ENCODE measurements at places on chromosomes 7 and 10.

DNA sequence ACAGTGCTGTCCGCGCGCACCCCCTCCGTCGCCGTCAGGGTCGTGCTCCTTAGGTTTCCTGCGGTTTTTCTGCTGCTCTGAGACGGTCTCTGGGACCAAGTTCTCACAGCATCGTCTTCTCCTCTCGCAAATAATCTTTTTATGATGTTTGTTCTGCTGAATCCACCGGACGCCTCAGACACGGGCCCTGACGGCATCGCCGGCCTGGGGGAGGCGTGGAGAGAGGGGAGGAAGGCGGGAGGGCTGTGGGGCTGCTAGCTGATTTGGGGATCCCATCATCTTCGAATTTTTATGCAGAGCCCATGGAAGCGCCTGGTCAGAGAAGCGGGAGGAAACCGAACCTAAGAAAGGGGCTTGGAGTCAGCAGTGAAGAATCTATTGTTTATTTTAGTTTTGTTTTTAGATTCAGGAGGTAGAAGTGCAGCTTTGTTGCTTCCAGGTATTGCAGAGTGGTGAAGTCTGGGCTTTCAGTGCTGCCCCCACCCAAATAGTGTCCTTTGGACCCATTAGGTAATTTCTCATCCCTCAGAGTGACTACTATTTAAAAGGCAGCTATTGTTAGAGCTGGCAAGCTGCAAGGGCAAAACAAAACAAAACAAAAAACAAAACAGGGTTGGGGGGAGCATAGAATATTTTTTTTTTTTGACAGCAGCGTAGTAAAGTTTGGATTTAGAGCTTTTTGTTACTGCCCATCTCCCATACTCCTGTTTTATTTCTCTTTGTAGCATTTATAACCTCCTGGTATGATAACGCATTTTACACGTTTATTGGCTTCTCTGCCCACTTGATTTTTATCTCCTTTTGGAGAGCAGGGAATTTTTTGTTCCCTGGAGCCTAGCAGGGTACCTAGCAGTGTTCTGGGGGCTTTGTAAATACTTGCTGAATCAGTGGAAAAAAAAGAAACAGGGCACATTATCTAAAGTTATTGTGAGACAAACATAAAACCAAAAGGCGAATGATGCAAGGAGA, 92.6 kb downstream of the SPAG6 start:
- DNase-seq: no peak

- DNase-seq: no peak
Measured at GRCh38 chr7:76233538-76234281, 32.0 kb downstream of the SRRM3 start.

- DNase-seq: no peak
Measured at GRCh38 chr7:141103847-141104429, 30.1 kb downstream of the TMEM178B start.

DNA sequence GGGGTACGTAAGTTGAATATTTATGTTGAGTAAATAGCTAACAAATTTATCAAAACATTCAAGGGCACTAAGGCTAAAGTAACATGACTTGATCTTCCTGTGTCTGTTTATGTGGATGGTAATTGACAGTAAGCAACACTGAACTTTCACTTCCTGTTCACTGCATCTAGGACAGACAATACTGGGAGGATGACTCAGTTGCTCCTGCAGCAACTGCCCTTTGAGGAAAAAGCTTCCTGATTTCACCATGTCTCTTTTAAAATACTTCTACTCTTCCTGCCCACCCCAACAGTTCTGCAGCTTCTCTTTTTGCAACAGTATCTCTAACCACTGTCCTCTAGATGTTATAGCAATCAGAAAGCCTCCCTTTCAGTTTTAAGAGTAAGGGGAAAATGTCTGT, 76.6 kb upstream of the HGF start:
- DNase-seq: no peak

- DNase-seq: no peak
Measured at GRCh38 chr7:121140790-121141189, 152.3 kb downstream of the CPED1 start.

- no peak for DNase-seq
Measured at GRCh38 chr10:105247831-105248499, 606.9 kb downstream of the SORCS3 start.

DNA sequence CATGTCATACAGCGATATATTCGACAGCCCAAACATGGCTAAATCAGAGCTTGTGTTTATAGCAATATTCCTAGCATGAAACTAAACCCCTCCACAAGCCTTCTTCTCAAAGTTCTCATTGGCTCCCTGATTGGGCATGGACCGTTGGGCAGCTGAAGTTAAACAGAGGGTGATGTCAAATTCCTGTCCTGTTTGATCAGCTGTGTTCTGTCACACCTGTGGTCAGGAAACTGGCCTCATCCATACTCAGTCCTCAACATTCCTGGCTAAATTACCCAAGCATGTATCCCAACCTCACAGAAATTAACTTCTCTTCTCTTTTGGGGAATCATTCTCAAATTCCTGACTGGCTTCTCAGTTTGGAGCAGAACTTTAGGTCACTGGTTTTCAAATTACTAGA, 107.9 kb downstream of the ODAD2 start:
- no peak for DNase-seq

DNA sequence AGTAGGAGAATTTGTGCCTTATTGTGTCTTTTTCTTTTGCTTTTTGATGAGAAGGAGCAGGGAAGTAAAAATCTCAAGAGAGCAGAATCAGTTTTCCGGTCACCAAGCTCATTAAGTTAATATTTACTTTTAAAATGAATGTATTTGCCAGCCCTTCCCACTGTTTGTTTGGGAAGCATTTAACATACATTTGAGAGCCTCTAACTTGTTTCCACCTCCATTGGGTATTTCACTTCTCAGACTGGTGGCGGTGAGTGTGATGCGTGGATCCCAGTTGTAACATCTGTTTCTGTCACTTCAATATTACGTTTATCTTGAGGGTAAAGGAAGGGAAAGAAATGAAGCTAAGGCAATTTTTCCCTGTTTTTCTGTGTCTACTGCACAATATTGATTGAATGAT, 22.8 kb downstream of the CDK14 start:
- no peak for DNase-seq

GRCh38 chr10:62380016-62380415, 5.8 kb downstream of the ZNF365 start:
- no peak for DNase-seq

GRCh38 chr7:158452331-158452730, 135.3 kb downstream of the PTPRN2 start:
- DNase-seq: no peak

DNA sequence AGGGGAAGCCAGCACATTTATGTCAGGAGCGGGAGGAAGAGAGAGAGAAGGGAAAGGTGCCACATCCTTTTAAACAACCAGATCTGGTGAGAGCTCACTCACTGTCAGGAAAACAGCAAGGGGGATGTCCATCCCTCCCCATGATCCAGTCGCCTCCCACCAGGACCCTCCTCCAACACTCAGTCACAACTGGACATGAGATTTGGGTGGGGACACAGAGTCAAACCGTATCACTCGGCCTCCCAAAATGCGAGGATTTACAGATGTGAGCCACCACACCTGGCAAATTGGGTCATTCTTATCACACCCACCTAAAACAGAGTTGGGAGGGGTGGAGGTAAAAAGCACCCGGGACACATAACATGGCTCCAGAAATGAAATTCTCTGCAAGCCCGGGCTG, 41.0 kb downstream of the CARD11 start:
- no peak for DNase-seq

GRCh38 chr7:51268859-51269258, 47.8 kb downstream of the COBL start:
- no peak for DNase-seq

DNA sequence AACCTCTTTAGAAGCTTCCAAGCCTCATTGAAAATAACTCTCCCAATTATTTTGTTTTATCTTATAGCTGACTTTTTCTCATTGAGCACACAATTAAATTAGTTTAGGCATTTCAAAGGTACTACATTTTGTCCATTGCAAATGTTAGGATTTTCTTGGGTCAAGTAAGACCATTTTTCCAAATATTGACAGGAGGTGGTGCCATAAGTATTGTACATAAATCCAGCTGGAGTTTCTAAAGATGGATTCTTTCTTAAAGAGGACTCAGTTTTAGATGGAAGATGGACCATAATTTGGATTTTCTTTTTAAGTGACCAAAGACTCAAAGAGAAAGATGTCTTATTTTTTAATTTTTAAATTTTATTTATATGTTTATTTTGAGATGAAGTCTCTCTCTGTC, 12.3 kb upstream of the OPN4 start:
- no peak for DNase-seq

GRCh38 chr10:97858001-97858439, 8.4 kb downstream of the GOLGA7B start:
- no peak for DNase-seq

GRCh38 chr10:95792874-95793285, 36.9 kb downstream of the ENTPD1 start:
- no peak for DNase-seq

- DNase-seq: no peak
Measured at GRCh38 chr10:34408956-34409355, 406.1 kb downstream of the PARD3 start.

DNA sequence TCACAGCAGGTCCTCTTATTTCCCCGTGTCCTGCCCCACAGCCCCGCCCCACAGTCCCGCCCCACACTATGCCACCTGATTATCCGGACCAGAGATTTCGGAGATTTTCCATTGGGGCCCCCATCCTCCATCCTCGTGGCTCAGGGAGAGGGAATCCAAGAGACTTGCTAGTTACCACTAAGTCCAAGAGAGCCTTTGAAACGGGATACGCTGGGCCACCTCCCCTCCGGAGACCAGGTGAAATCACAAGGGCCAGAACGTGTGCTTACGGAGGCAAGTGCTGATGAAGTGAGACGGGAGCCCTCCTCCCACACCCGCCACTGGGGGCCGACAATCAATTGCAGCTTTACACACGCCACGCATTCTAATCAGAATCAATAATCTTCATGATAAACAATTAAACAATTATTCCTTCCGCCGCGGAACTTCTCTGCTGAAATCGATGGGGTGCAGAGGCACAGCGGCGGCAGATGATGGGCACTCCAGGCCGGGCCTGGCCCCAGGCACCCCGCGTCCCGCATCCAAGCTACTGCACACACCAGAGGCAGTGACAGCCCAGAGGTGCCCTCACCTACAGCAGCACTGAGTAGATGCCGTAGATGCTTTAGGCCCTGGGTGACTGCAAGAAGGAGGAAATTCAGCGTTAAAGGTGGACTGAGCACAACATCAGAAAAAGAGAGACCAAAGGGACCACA, 534.0 kb upstream of the FOXK1 start:
- DNase-seq: no peak

GRCh38 chr7:131628634-131629033, 72.2 kb upstream of the PODXL start:
- no peak for DNase-seq

DNA sequence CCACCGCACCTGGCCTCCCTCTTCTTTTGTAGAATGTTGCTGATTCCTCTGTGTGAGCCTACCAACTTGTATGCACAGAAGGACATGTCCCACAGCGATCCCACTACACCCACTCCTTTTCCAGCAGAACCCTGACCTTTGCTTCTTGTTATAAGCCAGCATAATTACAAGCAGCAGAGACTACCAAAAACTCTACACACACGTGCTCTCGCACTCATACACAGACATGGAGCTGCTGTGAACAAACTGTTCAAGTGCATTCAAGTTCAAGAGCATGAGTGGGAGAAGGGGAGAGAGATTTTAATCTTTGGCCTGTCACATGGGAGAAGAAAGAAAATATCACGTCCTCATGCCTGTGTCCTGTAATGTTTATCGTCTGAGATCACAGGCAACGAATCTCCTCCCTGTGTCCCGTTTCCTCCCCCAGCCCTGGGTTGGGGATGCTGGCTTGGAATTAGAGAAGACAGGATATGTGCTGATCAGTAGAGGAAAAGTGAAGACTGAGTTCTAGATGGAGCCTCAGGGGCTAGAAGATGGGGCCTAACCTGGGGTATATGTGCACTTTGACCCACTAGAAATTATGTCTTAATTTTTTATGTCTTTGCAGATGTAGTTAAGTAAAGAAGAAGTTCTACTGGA, 79.6 kb downstream of the NHLRC2 start:
- DNase-seq: no peak

DNA sequence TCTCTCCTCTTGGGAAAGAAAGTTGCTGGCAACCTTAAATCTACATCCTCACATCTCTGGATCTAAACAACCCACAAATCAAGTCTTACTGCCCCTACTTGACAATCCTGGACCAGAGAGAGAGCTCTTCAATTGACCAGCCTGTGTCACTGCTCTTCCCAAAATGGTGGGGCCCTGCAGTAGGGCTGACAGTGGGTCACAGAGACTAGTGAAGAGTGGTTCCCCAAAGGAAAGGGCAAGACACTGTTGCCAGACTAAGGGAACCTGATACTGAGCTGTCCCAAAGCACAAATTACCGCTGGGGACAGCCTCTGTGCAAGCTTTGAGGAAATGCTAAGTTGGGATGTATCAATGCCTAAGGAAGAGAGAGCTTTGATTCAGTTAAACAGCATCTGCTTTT, 4.5 kb upstream of the GPRIN2 start:
- no peak for DNase-seq
